ENCODE measurements at places on chromosomes 2 and 18.
A peak's percentile ranks its signal among the peaks of the same experiment; 100 is the strongest.

DNA sequence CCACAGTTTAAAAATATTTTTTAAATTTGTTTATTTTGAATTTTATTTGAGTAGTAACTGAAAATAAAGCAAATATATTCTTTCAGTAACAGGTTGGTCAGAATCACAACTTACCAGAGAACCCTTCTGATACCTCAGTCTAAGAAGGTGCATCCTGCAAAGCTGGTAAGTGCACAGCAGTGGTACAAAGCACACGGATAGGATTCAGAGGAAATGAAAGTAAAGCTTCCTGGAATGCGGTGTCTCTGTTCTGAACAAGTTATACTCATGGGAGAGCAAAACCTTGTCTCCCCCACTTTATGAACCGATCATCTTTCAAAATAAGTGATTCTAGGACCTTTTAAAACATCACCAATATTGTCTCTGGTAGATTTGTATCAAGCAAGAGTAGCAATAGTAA is 398.3 kb downstream of the TMX3 start:
- DNase-seq = peak; percentile 40

DNA sequence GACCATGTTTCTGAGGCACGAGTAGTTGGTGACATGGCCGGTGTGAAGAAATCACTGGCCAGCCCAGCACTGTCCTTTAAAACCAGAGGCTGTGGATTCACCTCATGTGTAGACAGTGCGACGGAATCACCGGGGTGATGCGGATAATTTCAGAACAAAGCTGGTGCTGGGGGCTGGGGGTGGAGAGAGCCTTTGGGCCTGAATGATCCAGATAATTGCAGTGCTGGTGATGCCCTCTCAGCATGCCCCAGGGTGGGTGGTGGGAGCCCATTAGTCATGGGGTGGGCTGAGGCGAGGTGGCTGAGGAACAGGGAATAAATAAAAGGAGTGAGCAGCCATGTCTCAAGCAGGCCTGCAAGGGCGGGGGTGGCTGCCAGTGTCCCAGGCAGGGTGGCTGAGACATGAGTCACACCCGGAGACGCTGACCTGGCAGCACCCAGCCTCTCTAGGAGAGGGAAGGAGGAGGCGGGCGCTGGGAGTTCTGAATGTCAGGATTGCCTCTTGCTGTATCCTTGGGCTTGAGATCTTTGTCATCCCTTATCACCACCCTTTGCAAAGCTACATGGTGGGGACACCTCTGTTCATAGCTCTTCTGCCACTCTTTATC is 151.1 kb upstream of the MSH6 start:
- peak; percentile 62 for DNase-seq

DNA sequence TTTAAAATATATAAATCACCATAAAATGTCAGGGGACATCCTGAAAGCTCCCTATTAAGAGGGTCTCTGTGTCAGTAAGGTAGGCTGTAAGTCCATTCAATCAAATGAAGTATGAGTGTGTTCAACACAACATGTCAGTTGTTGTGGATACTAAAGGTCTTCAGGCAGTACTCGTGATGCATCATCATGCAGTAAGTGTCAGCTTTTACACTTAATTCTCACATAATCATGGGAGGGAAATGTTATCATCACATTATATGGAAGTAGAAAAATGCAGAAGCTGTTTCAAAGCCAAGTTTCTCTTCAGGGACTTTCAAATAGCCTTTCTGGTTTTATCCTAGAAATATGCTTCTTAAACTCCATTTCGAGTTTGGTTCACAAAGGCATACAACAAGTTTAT is 477.1 kb upstream of the ID2 start:
- DNase-seq = no peak

DNA sequence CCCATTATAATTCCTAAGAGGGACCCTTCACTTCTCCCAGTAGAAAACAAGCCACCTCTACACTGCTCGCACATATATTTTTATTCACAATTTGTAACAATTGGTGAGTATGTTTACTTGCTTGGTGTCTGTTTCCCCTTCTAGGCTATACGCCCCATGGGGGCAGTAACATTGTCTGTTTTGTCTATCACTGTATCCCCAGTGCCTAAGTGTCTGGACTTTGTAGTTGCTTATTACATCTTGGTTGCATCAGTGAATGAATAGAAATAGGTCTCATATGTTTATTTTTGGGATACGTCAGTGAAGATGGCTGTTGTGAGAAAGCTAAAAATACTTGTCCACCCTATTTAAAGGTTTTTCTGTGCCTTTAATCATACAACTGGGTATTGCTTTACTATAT is 87.4 kb upstream of the ITGB6 start:
- DNase-seq = no peak

DNA sequence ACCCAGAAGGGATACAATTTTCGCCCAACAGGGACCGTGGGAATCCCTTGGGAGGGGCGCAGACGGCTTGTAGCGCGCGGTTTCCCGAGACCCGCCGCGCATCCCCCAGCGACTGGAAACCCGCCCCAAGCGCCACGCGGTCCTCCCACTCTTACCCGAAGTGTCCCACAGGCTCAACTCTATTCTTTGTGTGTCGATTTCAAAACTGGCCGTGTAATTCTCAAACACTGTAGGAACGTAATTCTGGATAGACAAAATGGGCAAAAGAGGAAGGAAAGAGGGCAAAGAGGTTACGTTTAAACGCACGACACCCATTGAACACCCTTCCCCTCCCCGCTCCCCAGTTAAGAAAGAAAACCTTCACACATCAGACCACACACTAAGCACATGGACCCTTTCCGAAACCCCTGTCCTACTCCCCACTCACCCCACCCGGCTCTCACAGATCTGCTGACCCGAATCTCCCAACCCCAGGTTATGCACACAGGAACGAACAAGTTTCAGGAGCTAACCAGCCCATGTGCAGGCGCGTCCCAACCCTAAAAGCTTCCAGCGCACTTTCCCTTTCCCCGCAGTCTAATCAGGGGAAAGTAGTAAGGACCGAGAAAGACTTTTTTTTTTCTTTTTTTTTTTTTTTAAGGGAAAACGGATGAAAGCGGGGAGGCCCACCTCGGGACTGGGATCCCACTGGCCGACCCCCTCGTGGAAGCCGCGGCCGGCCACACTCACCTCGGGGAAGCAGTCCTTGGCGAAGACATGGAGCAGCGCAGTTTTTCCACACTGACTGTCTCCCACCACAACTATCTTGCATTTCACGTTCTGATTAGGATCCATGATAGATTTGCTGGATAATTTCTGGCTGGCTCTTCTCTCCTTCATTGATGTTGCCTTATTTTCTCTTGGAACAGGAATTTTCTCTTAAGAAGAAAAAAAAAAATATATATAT is 655 bp downstream of the RND3 start:
- peak; percentile 29 for DNase-seq

- no peak for DNase-seq
Observed at GRCh38 chr2:202450785-202451184, 74.7 kb downstream of the BMPR2 start.

GRCh38 chr2:229087843-229088516 is 183.1 kb downstream of the PID1 start:
- no peak for DNase-seq

DNA sequence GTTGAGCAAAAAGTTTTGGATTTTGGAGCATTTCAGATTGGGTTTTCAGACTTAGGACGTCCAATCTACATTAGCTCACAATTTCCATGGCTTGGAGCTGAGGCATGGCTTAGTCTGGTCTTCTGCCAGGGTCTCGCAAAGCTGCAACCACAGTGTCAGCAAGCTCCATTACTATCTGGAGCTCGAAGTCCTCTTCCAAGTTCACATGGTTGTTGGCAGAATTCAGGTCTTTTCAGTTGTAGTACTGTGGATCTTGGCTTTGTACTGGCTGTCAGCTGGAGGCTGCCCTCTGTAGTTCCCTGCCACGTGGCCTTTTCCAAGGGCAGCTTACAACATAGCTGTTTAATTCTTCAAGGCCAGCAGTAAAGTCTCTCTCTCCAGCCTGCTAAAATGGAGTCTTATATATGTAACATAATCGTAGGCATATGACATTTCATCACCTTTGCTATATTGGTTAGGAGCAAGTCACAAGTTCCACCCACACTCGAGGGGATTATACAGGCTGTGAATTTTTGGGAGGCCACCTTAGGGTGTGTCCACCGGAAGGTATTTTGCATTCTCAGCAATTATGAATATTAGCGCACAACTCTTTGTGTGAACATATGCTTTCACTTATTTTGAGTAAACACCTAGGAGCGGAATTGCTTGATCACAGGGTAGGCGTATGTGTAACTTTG is 41.5 kb upstream of the EPC2 start:
- no peak for DNase-seq

- DNase-seq = no peak
Observed at GRCh38 chr2:49770919-49771318, 616.6 kb upstream of the FSHR start.

- no peak for DNase-seq
Observed at GRCh38 chr2:105761931-105762515, 17.3 kb downstream of the NCK2 start.

- DNase-seq = peak; percentile 56
Observed at GRCh38 chr18:63779386-63779785, 4.2 kb downstream of the SERPINB7 start.

GRCh38 chr2:128452024-128452411 is 133.3 kb upstream of the HS6ST1 start:
- no peak for DNase-seq

GRCh38 chr2:30584116-30584515 is 137.1 kb downstream of the LCLAT1 start:
- no peak for DNase-seq

- DNase-seq = no peak
Observed at GRCh38 chr2:231369580-231370428, 25.7 kb upstream of the B3GNT7 start.

GRCh38 chr2:196131384-196131937 is 39.9 kb downstream of the STK17B start:
- peak; percentile 22 for DNase-seq

- DNase-seq = no peak
Observed at GRCh38 chr2:209389171-209389618, 34.7 kb upstream of the MAP2 start.

- DNase-seq = no peak
Observed at GRCh38 chr2:160534996-160535395, 41.4 kb upstream of the RBMS1 start.

DNA sequence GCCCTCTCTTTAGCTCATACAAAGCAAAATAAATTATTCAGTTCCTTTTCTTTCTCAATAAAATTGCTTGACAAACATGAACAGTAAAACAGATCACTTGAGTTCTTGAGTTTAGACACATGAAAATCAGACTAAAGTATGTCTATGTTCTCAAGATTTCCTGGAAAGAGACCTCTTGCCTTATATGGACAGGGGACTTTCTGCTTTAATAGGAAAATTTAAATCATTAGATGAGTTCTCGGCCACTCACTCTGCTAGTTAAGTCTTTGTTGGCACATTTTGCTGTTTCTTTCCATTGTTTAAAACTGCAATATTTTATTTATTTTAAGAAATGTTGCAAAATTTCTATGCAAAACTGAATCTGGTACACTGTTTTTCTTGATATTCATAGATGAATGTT is 207.8 kb downstream of the RND3 start:
- DNase-seq = no peak

- DNase-seq = no peak
Observed at GRCh38 chr2:100214265-100214971, 72.0 kb upstream of the AFF3 start.

GRCh38 chr2:99980176-99980575 is 162.2 kb downstream of the AFF3 start:
- no peak for DNase-seq

GRCh38 chr2:160224507-160224906 is 24.4 kb upstream of the ITGB6 start:
- DNase-seq = no peak

GRCh38 chr2:166090908-166091307 is 36.9 kb downstream of the SCN1A start:
- DNase-seq = peak; percentile 82

DNA sequence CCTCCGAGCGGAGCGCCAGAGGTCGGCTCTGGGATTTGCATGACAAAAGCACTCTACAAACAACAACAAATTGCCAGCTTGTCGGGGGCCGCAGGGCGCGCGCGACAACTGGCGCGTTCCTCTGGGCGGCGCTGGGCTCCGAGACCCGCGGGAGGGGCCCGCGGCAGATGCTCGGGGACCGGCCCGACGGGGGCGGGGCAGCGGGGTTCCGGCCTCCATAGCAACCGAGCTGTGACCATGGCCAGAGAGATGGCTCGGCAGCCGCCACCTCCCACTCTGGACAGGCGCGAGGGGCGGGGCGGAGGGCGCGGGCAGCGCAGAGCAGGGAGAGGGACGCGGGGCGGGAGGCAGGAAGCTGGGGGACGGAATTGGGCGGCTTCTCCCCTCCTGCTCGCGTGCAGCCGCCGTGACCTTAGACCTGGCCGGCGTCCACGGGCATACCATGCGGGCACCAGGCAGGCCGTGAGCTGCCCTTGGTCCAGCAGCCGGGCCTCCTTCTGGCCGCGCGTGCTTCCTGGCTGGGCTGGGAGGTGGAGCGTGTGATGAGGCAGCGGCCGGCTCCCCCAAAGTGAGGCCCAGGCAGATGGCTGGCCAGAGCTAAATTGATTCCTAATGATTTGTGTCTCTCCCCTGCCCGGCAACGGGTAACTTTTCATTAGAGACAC is 171.5 kb downstream of the CELF4 start:
- peak; percentile 77 for DNase-seq

- DNase-seq = no peak
Observed at GRCh38 chr2:17579605-17580318, 39.3 kb downstream of the VSNL1 start.

GRCh38 chr2:219252900-219253752 is at the start of gene TUBA4B:
TUBA4B (plus strand) TSS chr2:219253243; CDS start chr2:219253408, 165 bp downstream.
- peak; percentile 37 for DNase-seq

DNA sequence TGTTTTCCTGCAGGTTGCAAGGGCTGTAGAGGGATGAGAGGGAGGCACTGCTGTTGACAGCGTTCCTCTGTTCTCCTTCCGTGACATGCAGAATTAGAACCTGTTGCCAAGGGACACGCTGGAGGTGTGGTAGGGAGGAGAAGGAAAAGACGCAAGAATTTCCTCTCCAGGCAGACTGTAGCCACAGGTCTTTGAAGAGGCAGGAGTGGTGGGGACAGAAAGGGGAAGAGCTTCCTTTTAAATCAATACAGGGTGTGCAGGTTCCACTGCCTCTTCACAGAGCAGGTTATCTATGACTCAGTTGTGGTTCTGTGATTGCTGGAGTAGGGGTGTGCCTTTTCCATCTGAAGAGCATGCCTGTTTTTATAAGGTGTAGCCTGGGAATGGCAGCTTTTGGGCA is 133.0 kb downstream of the WDSUB1 start:
- no peak for DNase-seq

- DNase-seq = no peak
Observed at GRCh38 chr2:23042216-23042906, 342.6 kb upstream of the KLHL29 start.

DNA sequence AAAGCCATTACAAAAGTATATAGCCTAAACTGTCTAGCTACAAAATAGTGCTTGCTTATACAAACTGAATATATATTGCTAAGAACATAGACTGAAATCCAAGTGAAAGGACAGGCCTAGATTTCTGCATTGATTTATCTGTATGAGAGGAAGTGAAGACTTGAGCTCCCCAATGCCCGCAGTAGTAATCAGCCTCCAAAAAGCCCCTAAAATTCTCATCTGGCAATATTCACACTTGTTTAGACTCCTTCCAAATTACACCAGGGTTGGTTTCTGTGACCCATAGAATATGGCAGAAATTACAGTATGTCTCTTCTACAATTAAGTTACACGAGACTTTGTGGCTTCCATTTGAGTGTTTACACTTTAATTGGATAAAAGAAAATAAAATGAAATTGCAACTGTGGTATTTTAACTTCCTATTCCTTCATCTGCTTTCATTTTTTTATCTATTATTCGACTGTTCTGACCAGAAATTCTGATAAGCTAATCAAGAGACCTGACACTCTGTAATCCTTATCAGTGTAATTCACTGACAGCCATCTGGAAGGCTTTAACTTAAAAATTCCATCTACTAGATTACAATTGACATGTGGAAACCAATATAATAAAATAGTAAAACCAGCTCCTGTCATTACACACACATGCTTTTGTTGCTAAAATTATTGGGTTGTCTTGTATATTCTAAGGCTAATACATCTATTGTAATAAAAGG is 21.1 kb downstream of the ABCB11 start:
- DNase-seq = no peak

Measured in HCEC 1CT (cell line).